ENCODE measurements at places on chromosomes 2 and 18.

DNA sequence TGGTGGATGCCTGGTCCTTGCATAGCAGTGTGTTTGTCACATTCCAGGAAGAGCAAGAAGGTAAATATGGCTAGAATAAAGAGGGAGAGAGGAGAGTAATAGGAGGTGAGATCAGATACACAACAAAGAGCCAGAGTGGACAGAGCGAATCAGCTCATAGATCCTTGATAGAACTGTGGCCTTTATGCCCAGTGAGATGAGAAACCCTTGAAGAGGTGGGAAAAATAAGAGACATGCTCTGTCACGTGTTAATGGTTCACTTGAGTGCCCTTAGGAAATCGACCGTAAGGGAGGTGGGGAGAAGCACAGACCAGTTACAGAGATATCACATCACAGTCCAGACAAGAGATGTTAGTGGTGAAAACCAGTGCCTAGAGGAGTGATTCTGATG, 84.7 kb upstream of the RAB27B start:
- DNase-seq: no peak

GRCh38 chr18:28855989-28856388, 679.1 kb upstream of the CDH2 start:
- no peak for DNase-seq

DNA sequence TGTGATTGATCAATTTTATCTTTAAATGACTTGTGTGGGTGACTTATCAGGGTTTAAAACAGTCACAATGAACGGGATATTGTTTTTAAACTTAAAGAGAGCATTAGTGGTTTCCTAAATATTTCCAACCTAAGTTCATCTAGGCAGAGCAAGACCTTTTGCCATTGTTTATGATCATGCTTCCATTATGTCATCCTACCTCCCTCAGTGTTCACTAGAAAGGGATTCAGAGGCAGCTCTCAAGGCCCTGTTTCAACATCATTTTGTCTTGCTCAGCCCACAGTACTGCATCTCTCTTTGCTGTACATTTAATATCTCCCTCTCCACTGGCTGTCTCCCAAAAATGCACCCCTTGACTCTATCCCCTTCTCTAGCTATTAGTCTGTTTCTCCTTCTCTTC, 21.5 kb upstream of the PELI1 start:
- DNase-seq: no peak

GRCh38 chr18:29779096-29779495, 1263.4 kb downstream of the DSC3 start:
- no peak for DNase-seq

DNA sequence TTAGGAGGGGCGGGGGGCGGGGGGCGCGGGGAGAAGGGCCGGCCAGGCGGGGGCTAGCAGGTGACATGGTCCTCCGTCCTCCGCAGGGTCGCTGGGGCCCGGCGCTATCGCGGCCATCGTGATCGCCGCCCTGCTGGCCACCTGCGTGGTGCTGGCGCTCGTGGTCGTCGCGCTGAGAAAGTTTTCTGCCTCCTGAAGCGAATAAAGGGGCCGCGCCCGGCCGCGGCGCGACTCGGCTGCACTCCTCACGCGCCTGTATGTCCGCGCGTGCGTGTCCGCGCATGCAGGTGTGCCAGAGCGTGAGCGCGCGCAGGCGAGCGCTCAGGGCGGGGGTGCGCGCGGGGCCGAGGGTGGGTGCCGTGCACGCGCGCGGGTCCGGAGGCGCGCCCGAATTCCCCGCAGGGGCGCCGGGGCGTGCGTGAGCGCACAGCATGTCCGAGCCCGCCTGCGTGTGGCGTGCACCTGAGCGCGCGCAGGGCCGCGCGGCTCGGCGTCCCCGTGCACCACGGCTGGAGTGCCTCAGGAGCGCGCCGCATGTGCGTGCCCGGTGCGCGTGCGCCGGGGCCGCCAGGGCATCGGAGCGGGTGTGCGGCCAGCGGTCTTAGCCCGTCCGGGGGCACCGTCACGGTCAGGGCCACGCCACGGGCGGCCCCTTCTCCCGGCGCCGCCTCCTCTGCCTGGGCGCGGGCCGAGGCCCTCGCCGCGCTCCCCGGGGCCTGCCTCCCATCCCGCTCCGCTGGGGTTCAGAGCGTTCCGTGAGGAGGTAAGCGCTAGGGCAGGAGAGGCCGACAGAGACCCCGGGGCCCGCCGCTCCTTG, 6.3 kb downstream of the SNORC start:
- DNase-seq: no peak

- no peak for DNase-seq
Measured at GRCh38 chr2:162126111-162126519, 25.9 kb downstream of the GCG start.

GRCh38 chr18:46821856-46822711, 65.2 kb upstream of the ST8SIA5 start:
- no peak for DNase-seq

DNA sequence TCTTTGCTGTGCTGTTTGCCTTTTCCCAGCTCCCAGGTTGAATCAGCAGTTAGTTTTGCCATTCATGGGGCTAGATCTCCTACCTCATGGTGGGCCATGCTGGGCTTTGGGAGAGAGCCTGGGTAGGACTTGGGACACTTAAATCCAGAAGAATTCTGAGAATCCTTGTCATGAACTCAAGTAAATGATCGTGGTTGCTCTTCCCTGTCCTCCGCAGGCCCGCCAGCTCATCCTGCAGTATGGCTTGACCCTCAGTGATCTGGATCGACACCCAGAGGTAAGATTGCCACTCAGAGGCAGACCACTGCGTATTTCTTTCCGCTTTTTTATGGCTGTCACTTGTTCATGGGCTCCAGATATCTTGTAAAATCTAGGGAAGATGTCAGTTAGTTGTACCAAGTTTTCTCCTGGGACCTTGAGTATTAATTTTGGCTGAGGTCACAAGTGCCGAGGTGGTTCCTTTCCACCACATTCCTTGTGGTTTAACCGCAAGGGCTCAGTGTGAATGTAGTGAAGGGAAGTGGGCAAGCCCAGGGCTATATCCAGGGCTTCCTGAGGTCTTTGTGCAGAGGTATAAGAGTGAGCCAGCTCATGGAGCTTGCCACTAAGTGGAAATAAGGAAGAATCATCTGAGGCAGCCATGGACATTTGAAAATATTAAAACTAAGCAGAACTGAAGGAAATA, 37.7 kb downstream of the RPIA start:
- DNase-seq: no peak

Measured in liver (tissue), 10 donors.